Endodermal cell (in vitro differentiated cells): ENCODE measurements at places on chromosomes 6 and 20. TPM values are rescaled to one million over a fixed set of nuclear protein-coding genes. Genes with fewer than 3 reads are reported as not detected.

SASH1 gene
- 12.4 and 14.5 TPM in 2 replicates for total RNA-seq

GSTA1 gene
- total RNA-seq = 1.6 to 2.7 TPM (median 2.4 TPM) in 3 replicates

GRCh38 chr6:21847711-21848480, 254.3 kb downstream of the SOX4 start:
- peaks cover 14% of the 10 kb centered on the region for H3K4me1 ChIP-seq
- H3K27ac ChIP-seq = no peak overlapping the region
- no peaks in the 10 kb centered on the region for H3K27me3 ChIP-seq
- H3K36me3 ChIP-seq = peaks cover 73% of the 10 kb centered on the region
- DNase-seq = no peak

DNA sequence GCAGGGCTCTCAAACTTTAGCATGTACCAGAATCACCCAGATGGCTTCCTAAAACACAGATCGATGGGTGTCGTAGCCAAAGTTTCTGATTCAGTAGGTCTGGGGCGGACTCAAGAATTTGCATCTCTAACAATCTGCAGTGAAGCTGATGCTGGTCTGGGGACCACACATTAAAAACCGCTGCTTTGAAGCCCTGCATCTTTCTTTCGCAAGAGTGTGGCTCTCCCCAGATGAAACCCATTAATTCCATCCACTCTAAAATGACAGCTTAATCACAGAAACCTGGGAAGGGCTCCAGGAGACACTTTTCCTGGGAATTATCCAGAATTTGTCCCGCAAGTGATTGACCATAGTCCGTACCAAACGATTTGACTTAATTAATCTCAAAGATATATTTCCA, 319.8 kb upstream of the PLCB4 start:
- no peaks in the 10 kb centered on the region for H3K4me1 ChIP-seq
- no peak for DNase-seq
- H3K27me3 ChIP-seq = no peaks in the 10 kb centered on the region
- H3K27ac ChIP-seq = no peak overlapping the region

DNA sequence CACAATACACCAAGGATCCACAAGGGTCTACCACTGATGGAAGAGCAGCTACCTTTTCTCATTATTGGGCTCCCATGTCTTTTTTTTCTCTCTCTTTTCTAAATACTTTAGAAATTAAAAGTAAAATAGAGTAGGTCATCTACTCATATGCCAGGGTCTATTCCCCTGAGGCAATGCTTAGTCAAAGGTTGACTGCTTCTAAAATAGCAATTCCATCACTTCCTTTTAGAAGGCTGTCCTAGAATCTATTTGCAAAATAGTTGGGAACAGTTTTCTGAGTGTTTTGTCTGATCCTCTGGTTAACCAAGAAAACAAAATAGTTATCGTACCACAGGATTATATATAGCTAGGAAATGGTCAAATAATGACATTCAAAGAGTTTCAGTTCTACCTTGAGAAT, 174.1 kb downstream of the COL21A1 start:
- H3K4me3 ChIP-seq = no peak overlapping the region
- H3K27ac ChIP-seq = no peak overlapping the region
- H3K36me3 ChIP-seq = no peaks in the 10 kb centered on the region
- no peaks in the 10 kb centered on the region for H3K27me3 ChIP-seq
- no peaks in the 10 kb centered on the region for H3K4me1 ChIP-seq
- no peak for DNase-seq

GRCh38 chr6:112284603-112285002, 30.2 kb upstream of the LAMA4 start:
- H3K4me3 ChIP-seq = no peak overlapping the region
- no peaks in the 10 kb centered on the region for H3K27me3 ChIP-seq
- H3K27ac ChIP-seq = no peak overlapping the region
- H3K4me1 ChIP-seq = no peaks in the 10 kb centered on the region
- no peaks in the 10 kb centered on the region for H3K36me3 ChIP-seq

CCN5 gene
- total RNA-seq = not detected in 3 replicates

C6orf163 gene
- 3.3 and 5.2 TPM in 2 replicates for total RNA-seq

- H3K4me3 ChIP-seq = no peak overlapping the region
- no peaks in the 10 kb centered on the region for H3K27me3 ChIP-seq
- H3K36me3 ChIP-seq = no peaks in the 10 kb centered on the region
- no peak overlapping the region for H3K27ac ChIP-seq
- no peak for DNase-seq
Measured at GRCh38 chr6:131173680-131174079, 38.4 kb downstream of the AKAP7 start.

DNA sequence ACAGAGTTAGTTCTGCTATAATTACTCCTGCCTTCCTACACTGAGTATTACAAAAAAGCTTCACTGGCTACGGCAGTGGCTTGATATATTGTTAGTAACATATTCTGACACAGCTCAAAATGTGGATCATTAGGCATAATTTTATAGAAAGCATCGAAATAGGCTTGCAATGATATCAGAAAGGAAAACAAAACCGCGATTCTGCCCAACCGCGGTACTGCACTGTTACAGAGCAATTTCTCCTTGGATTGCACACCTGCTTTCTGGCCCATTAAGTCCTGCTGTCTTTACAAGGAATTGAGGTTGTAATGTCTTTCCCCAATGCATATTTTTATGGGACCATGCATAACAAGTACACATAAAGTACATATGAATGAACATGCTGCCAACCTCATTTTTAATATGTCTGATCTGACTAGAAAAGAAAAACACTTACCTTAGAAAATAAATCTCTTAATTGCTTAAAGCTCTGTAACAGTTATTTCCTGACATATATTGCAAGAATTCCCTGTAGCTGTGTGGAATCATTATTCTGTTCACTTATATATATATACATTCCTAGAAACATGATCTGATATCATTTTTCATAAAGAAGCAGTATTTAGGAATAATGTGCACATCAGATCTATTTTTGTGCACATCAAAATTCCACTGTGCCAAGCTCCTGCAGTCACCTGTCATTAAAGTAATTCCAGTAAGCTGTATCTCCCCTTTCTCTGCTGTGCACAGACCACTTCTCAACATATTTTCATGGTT, 763.9 kb downstream of the HACE1 start:
- no peaks in the 10 kb centered on the region for H3K4me1 ChIP-seq
- H3K36me3 ChIP-seq = no peaks in the 10 kb centered on the region
- H3K27me3 ChIP-seq = no peaks in the 10 kb centered on the region
- H3K27ac ChIP-seq = no peak overlapping the region
- no peak for DNase-seq

- H3K36me3 ChIP-seq = peaks cover 28% of the 10 kb centered on the region
- H3K27me3 ChIP-seq = no peaks in the 10 kb centered on the region
- peaks cover 9% of the 10 kb centered on the region for H3K4me1 ChIP-seq
- no peak overlapping the region for H3K4me3 ChIP-seq
- H3K27ac ChIP-seq = peak overlapping the region; percentile 24
Measured at GRCh38 chr20:25297141-25297905, 49.4 kb downstream of the PYGB start.

- peak; percentile 73 for DNase-seq
- H3K27me3 ChIP-seq = peaks cover 55% of the 10 kb centered on the region
- H3K4me3 ChIP-seq = peak overlapping the region; percentile 86
- H3K27ac ChIP-seq = no peak overlapping the region
- H3K4me1 ChIP-seq = no peaks in the 10 kb centered on the region
- no peaks in the 10 kb centered on the region for H3K36me3 ChIP-seq
Measured at GRCh38 chr6:28211840-28212509, 13.1 kb upstream of the ZSCAN9 start.

GRCh38 chr6:127516662-127517273, 2.4 kb downstream of the MTCL3 start:
- DNase-seq = peak; percentile 87
- H3K36me3 ChIP-seq = no peaks in the 10 kb centered on the region
- peaks cover 59% of the 10 kb centered on the region for H3K27me3 ChIP-seq

GRCh38 chr6:161618831-161619454, 345.1 kb upstream of the AGPAT4 start:
- no peak overlapping the region for H3K27ac ChIP-seq
- no peaks in the 10 kb centered on the region for H3K4me1 ChIP-seq
- H3K36me3 ChIP-seq = no peaks in the 10 kb centered on the region
- peak; percentile 88 for DNase-seq
- H3K27me3 ChIP-seq = no peaks in the 10 kb centered on the region
- no peak overlapping the region for H3K4me3 ChIP-seq

GRCh38 chr6:14068133-14068532, 49.4 kb upstream of the CD83 start:
- H3K4me1 ChIP-seq = no peaks in the 10 kb centered on the region
- H3K36me3 ChIP-seq = no peaks in the 10 kb centered on the region
- no peak for DNase-seq
- H3K27ac ChIP-seq = no peak overlapping the region

DNA sequence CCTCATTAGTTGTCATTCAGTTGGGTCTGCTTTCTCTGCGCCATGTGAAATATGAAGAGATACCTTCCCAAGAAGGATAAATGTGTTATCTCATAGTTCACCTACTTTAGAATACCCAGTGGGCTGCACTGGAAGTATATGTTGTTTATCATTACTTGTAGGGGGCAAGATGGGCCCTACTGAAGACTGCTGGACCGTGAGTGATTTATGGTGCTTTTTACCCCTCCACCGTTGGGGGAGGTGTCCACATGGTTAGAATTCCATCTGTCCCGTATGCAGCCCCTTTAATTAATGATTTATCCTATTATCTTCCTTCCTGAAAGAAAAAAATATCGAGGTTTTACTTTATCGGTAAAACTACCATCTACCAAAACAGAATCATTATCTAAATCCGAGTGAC, 97.0 kb downstream of the TSHZ2 start:
- H3K4me3 ChIP-seq = no peak overlapping the region
- no peaks in the 10 kb centered on the region for H3K4me1 ChIP-seq
- no peaks in the 10 kb centered on the region for H3K36me3 ChIP-seq
- no peak for DNase-seq
- no peak overlapping the region for H3K27ac ChIP-seq

DNA sequence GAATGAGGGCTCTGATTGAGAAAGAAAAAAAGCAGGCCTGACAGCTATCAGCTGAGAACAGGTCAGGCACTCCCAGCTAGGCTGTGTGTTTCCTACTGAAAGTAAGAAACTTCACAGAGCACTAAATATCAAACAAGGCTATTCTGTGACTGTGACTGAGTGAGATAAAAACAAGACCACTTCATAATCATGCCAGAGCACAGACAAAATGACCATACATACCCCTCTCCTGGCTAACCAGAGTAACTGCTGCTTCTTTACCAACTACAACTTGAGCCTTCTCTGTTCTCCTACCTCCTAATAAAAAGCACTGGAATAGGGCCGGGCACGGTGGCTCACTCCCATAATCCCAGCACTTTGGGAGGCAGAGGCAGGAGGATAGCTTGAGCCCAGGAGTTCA, 6.8 kb upstream of the BTN1A1 start:
- no peak for DNase-seq
- no peak overlapping the region for H3K27ac ChIP-seq
- no peaks in the 10 kb centered on the region for H3K36me3 ChIP-seq
- no peaks in the 10 kb centered on the region for H3K27me3 ChIP-seq

RAET1L gene
- not detected in 3 replicates for total RNA-seq

DNA sequence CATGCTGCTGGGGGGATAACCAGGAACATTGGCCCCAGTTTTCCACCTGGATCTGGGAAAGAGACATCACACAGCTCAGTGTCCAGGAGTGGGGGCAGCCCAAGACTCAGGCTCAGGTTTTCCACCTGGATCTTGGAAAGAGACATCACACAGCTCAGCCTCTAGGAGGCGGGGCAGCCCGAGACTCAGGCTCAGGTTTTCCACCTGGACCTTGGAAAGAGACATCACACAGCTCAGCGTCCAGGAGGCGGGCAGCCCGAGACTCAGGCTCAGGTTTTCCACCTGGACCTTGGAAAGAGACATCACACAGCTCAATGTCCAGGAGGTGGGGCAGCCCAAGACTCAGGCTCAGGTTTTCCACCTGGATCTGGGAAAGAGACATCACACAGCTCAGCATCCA, 361.6 kb downstream of the THBS2 start:
- H3K27me3 ChIP-seq = no peaks in the 10 kb centered on the region
- H3K27ac ChIP-seq = no peak overlapping the region
- H3K4me1 ChIP-seq = no peaks in the 10 kb centered on the region
- DNase-seq = no peak
- no peak overlapping the region for H3K4me3 ChIP-seq

- DNase-seq = no peak
- no peak overlapping the region for H3K27ac ChIP-seq
- H3K27me3 ChIP-seq = no peaks in the 10 kb centered on the region
- H3K4me3 ChIP-seq = no peak overlapping the region
Measured at GRCh38 chr20:62176866-62177265, 6.0 kb upstream of the MTG2 start.

GRCh38 chr6:20400456-20401204, 1.0 kb upstream of the E2F3 start:
- no peak for DNase-seq
- peak overlapping the region; percentile 75 for H3K4me3 ChIP-seq
- H3K4me1 ChIP-seq = no peaks in the 10 kb centered on the region
- H3K27me3 ChIP-seq = no peaks in the 10 kb centered on the region
- no peaks in the 10 kb centered on the region for H3K36me3 ChIP-seq

DNA sequence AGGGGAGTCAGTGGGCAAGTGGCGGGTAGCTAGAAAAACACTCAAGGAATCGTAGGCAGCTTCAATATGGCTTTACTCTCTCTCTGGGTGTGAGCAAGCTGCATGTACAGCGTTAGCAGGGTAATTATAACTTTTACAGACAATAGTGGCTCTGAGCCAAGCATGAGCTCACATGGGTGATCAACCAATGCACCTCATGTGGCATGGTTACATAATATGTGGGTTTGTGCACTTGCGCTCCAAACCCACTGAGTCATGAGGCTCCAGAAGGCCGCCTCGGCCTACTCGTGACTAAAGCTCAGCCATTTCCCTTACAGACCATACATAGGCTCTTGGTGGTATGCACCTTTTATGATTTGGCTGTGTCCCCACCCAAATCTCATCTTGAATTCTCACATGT, 78.4 kb upstream of the FBXL4 start:
- no peaks in the 10 kb centered on the region for H3K36me3 ChIP-seq
- no peak for DNase-seq
- H3K4me3 ChIP-seq = no peak overlapping the region
- H3K27ac ChIP-seq = no peak overlapping the region
- no peaks in the 10 kb centered on the region for H3K4me1 ChIP-seq

DNA sequence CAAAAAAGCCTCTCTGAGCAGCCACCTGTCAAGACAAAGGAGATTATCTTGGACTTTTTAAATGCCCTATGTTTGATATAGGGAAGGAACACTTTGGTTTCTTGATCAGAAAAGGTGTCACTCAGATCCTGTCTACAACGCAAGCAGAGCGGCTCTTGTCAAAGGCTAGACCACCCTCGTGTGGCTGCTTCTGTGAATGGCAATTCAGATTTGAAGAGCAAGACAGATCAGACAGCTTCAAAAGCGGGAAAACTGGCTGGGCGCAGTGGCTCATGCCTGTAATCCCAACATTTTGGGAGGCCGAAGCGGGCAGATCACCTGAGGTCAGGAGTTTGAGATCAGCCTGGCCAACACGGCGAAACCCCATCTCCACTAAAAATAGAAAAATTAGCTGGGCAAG, 10.1 kb upstream of the NXT1 start:
- H3K4me3 ChIP-seq = no peak overlapping the region
- no peak overlapping the region for H3K27ac ChIP-seq
- no peaks in the 10 kb centered on the region for H3K27me3 ChIP-seq
- H3K36me3 ChIP-seq = no peaks in the 10 kb centered on the region
- peak; percentile 90 for DNase-seq

- H3K27ac ChIP-seq = no peak overlapping the region
- H3K27me3 ChIP-seq = no peaks in the 10 kb centered on the region
- no peak overlapping the region for H3K4me3 ChIP-seq
- H3K36me3 ChIP-seq = no peaks in the 10 kb centered on the region
- no peak for DNase-seq
- no peaks in the 10 kb centered on the region for H3K4me1 ChIP-seq
Measured at GRCh38 chr6:54722328-54722727, 124.2 kb upstream of the FAM83B start.

- H3K36me3 ChIP-seq = peaks cover 4% of the 10 kb centered on the region
- DNase-seq = no peak
- no peaks in the 10 kb centered on the region for H3K4me1 ChIP-seq
- H3K4me3 ChIP-seq = peak overlapping the region; percentile 96
- no peaks in the 10 kb centered on the region for H3K27me3 ChIP-seq
Measured at GRCh38 chr20:5608104-5608441, 142.1 kb upstream of the SHLD1 start.
